ENCODE measurements at places on chromosomes 12 and 14.

DNA sequence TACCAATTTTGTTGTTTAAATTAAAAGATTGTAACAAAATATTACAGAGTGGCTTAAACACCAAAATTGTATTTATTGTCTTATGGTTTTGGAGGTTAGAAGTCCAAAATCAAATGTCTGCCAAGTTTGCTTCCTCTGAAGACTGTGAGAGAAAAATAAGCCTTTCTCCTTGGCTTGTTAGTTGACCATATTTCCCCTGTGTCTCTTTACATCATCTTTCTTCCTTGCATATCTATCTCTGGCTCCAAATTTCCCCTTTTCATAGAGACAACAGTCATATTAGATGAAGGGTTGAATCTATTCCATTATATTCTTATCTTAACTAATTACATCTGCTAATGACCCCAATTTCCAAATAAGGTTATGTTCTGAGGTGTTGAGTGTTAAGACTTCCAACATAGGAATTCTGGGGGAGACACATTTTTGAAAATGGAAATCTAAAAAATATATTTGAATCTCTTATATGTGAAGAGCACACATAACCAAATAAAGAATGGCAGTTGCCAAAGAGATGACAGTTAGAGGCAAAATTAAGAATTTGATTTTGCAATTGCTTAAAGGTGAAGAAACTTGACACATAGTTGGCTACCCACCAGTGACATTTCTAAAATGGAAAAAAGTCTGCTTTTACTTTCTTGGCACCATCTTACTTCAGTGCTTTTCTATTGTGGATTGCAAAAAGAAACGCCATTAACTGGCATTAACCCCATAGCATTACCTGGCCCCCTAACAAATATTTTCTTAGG lies 407.2 kb downstream of the FSCB start:
- DNase-seq: no peak

- no peak for DNase-seq
These were observed 121.5 kb downstream of the GCH1 start for GRCh38 chr14:54781080-54781479.

DNA sequence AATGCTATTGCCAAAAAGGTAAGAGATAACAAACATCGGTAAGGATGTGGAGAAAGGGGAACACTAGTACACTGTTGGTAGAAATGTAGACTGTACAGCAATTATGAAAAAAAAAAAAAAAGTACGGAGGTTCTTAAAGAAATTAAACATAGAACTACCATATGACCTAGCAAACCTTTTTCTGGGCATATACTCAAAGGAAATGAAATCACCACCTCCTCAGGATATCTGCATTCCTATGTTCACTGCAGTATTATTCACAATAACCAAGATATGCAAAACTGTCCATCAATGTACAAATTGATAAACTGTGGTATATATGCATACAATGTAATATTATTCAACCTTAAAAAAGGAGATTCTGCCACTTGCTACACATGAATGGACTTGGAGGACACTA lies 60.7 kb downstream of the INSM2 start:
- DNase-seq: no peak

GRCh38 chr12:107360033-107360432 lies 266.7 kb upstream of the CRY1 start:
- no peak for DNase-seq

GRCh38 chr12:18749386-18749957 lies 11.6 kb downstream of the CAPZA3 start:
- DNase-seq: no peak

DNA sequence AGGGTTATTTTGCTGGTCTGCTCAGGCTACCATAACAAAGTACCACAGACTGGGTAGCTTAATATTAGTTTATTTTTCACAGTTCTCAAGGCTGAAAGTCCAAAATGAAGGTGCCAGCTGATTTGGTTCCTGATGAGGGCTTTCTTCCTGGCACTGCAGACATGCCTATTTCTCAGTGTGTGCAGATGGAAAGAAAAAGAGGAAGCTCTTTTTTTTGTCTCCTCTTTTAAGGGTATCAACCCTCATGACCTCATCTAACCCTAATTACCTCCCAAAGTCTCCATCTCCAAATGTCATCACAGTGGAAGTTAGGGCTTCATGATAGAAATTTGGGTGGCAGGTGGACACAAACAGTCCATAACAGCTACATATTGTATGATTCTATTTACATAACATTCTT lies 25.0 kb upstream of the POLR3B start:
- no peak for DNase-seq
